NCI-H226 (cell line): ENCODE measurements at places on chromosomes 2 and 18.

- peak; percentile 2 for DNase-seq
Measured at GRCh38 chr2:54757500-54757899, 34.0 kb downstream of the EML6 start.

DNA sequence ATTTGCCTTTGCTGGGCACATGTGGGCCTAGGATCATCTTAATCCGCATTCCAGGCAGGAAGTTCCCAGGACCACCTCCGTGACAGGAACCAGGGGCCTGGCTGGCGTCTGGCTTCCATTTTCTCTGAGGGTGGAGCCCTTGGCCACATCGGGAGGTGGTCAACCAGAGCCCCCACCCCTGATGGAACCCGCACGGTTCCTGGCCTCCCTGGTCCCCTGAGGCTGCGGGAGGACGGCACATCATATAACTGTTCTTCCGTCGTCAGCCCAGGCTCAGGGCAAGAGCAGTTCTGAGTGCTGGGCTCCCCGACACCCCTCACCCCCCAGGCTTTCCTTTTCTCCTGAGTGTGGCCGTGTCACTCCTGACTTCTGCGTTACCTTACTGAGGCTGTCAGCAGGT is 13.5 kb downstream of the ESPNL start:
- no peak for DNase-seq

DNA sequence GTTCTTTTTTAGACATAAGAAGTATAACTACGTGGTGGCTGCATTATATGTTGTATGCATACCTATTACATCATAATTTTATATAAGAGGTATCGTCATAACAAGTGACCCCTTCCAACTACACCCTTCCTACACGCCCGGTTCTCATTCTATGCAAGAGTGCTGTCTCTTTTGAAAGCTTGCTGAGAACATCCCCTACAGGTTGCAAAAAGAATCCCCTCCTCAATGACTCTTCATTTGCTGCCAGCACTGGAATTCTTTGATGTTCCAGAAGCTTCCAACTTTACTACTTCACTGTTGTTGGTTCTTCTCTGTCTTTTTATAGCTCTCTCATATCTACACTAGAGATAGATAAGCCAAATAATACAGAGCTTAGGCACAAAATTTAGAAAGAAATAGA is 66.4 kb downstream of the CDH7 start:
- no peak for DNase-seq

DNA sequence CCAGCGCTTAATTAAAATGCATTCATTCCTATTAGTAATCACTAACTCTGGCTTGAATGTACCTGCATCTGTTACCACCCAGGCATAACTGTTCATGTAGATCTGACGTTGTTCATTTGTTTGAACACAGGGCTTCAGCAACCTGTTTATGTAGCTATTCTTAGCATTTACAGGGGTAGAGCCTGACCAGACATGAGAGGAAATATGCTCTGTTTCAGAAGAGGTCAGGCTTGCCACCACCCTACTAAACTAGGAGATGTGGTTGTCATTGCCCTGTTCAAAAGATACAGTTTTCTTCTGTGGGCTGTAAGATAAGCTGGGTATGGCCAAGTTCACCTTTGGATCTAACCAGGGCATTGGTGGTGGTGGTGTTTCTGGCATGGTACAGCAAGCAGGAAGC is 8.8 kb downstream of the MGAT5 start:
- DNase-seq, result no peak

GRCh38 chr18:25253136-25253535 is 98.8 kb downstream of the ZNF521 start:
- no peak for DNase-seq

GRCh38 chr2:142037744-142038143 is 93.1 kb downstream of the LRP1B start:
- peak; percentile 22 for DNase-seq

- DNase-seq, result no peak
Measured at GRCh38 chr2:42053482-42053790, 5.6 kb downstream of the PKDCC start.

DNA sequence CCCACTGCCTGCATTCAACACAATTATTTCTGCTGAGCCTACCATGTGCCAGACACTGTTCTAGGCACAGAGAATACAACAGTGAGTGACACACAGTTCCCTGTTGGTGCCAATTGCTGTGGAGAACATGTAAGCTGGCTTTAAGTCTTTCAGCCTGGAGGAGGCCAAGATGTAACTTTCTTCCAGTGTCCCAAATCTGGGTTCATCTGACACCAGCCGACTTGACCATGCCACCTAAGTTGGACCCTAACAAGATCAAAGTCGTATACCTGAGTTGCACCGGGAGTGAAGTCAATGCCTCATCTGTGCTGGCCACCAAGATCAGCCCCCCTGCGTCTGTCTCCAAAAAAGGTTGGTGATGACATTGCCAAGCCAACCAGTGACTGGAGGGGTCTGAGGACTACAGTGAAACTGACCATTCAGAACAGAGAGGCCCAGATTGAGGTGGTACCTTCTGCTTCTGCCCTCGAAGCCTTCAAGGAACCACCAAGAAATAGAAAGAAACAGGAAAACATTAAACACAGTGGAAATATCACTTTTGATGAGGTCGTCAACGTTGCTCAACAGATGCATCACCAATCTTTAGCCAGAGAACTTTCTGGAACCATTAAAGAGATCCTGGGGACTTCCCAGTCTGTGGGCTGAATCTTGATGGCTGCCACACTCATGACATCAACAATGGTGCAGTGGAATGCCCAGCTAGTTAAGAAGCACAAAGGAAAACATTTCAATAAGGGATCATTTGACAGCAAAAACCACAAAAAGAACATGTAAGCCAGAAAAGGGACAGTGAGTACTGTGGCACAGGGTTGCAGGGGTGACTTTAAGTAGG is 6.3 kb downstream of the TRABD2A start:
- no peak for DNase-seq

- DNase-seq, result no peak
Measured at GRCh38 chr2:232900811-232901735, 31.0 kb downstream of the SNORC start.

- no peak for DNase-seq
Measured at GRCh38 chr2:12637754-12638153, 79.0 kb upstream of the TRIB2 start.
